LNCaP clone FGC (cell line): ENCODE measurements at places on chromosomes 7 and 10.

GRCh38 chr10:101578192-101578591 is 9.9 kb downstream of the POLL start:
- DNase-seq: no peak

- no peak for DNase-seq
Observed at GRCh38 chr7:94649450-94649849, 6.5 kb downstream of the SGCE start.

- DNase-seq: no peak
Observed at GRCh38 chr7:30647589-30648364, 34.5 kb downstream of the CRHR2 start.

GRCh38 chr7:43625453-43625852 is 42.5 kb downstream of the STK17A start:
- no peak for DNase-seq

GRCh38 chr10:120999868-121000267 is 148.7 kb downstream of the WDR11 start:
- DNase-seq: no peak

DNA sequence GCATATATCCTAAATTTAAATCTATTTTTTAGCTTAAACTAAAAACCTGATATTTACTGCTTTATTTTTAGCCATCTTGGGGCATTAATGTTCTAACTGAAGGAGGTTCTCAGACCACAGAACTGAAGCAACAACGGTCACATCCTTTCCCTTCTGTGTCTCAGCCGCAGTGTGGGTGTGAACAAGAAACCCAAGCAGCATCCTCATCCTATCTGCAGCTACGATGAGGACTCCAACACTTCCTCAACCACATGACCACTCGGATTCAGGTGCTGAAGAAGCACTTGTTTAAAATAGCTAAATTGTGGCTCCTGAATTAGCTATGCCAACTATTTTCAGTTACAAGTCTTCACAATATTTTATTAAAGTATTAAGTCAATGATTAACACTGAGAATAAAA is 5.3 kb downstream of the ESYT2 start:
- no peak for DNase-seq

- no peak for DNase-seq
Observed at GRCh38 chr7:88224601-88225275, 4.9 kb upstream of the SRI start.

DNA sequence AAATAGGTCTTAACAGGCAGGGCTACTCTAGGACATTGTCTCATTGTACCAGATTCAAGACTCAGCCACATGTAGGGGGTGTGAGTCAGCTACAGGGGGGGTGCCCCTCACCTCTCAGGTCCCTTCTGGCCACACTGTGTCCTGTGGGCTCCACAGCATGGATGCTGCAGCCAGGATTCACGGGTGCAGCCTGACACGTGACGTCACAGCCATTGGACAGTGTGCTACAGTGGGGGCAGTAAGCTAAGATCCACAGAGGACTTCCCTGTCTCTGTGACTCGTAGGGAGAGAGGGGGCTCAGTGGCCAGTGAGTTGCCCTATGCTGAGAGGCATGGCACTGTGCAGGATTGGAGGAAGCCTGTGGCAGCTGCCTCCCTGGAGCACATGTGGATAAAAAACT is 77.9 kb downstream of the TMEM178B start:
- DNase-seq: no peak

GRCh38 chr7:113083816-113084495 is 2.7 kb downstream of the GPR85 start:
- no peak for DNase-seq

GRCh38 chr10:94240491-94240890 is 122.2 kb downstream of the NOC3L start:
- DNase-seq: no peak

DNA sequence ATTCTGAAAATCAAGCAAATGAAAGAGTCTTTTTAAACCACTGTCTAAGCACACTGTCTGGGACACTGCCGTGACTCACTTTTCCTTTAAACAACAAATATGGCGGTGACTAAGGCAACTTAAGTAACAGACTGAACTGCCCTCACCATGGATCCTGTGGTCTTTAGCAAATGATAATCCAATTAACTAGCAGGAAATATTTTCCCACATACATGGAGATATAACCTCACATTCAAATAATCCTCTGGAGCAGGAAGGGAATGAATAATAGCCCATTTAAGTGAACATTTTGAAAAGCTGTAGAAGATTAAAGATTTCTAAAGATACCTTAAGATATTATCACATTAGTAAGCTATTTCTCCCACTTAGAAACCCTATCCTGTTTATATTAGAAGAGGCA is 40.3 kb upstream of the LRRC17 start:
- no peak for DNase-seq

DNA sequence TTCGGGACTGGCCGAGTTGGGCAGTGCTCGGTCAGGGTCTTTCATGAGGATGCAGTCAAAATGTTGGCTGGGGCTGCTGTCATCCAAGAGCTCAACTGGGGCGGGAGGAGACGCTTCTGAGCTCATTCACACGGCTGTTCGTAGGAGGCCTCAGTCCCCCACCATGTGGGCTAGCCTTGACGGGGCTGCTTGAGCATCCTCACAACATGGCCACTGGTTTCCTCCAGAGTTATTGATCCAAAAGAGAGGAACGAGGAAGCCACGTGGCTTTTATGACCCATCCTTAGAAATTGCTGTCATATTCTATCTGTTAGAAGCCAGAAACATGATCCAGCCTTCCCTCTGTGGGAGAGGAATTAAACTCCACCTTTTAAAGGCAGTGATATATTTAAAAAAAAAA is 68.1 kb downstream of the GTF2IRD1 start:
- no peak for DNase-seq

- no peak for DNase-seq
Observed at GRCh38 chr7:18866359-18867036, 250.9 kb downstream of the TWIST1 start.

DNA sequence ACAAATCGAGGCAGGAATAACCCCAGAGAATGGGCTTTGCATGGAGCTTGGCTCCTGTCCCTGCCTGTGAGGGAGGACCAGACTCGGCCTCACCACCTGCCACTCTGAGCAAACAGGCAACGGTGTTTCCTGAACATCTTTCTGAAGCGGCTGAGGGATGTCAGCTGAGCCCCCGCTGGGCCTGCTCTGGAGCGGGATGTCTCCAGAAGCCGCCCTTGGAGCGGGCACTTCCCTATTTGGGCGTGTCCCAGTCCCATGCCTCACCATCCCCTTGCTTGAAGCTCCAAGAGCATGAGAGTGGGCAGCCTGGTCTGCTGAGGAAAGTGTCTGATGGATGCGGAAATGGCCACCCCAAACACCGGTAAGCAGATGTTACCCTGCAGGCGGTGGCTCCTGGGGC is 10.2 kb downstream of the ALKBH4 start:
- DNase-seq: no peak
